ENCODE measurements at places on chromosomes 11 and 22. TPM values are rescaled to one million over a fixed set of nuclear protein-coding genes. Genes with fewer than 3 reads are reported as not detected.

GVQW3 gene
- total RNA-seq: 3.7 TPM

RFPL1 gene
- not detected for total RNA-seq

RBMXL2 gene
- not detected for total RNA-seq

UBQLNL gene
- 0.28 TPM for total RNA-seq

SLC5A12 gene
- total RNA-seq: not detected

HOATZ gene
- not detected for total RNA-seq

DCHS1 gene
- 0.25 TPM for total RNA-seq

PKDREJ gene
- total RNA-seq: not detected

RAG2 gene
- total RNA-seq: not detected

DMC1 gene
- 12.6 TPM for total RNA-seq

CHADL gene
- 0.18 TPM for total RNA-seq

NAA40 gene
- total RNA-seq: 31.1 TPM

OR2AG1 gene
- total RNA-seq: not detected

TBC1D22A gene
- total RNA-seq: 38.5 TPM

FBLN1 gene
- total RNA-seq: not detected

SAA1 gene
- total RNA-seq: not detected

C22orf15 gene
- total RNA-seq: 1.1 TPM

ROBO3 gene
- total RNA-seq: 8.5 TPM

GCAT gene
- 14.1 TPM for total RNA-seq

HTR3B gene
- not detected for total RNA-seq

RFPL2 gene
- total RNA-seq: 2.8 TPM

DNAJB13 gene
- not detected for total RNA-seq

C11orf16 gene
- not detected for total RNA-seq

CSF2RB gene
- 3.0 TPM for total RNA-seq

MS4A18 gene
- not detected for total RNA-seq

TNNI2 gene
- 0.38 TPM for total RNA-seq

PKP3 gene
- total RNA-seq: not detected

APOL5 gene
- not detected for total RNA-seq

SCN3B gene
- total RNA-seq: not detected

NAALAD2 gene
- not detected for total RNA-seq

DBX1 gene
- not detected for total RNA-seq

IRAG1 gene
- total RNA-seq: 0.08 TPM

BATF2 gene
- 0.53 TPM for total RNA-seq

NXPE1 gene
- not detected for total RNA-seq

LRRC4C gene
- not detected for total RNA-seq

OR6T1 gene
- total RNA-seq: not detected

SLC16A8 gene
- total RNA-seq: not detected

ATXN10 gene
- total RNA-seq: 92.6 TPM
